H4 (cell line): ENCODE measurements at places on chromosomes 1 and 21. TPM values are rescaled to one million over a fixed set of nuclear protein-coding genes. Genes with fewer than 3 reads are reported as not detected.

- no peak for DNase-seq
Measured at GRCh38 chr1:46772571-46772970, 26.3 kb upstream of the CYP4B1 start.

DNA sequence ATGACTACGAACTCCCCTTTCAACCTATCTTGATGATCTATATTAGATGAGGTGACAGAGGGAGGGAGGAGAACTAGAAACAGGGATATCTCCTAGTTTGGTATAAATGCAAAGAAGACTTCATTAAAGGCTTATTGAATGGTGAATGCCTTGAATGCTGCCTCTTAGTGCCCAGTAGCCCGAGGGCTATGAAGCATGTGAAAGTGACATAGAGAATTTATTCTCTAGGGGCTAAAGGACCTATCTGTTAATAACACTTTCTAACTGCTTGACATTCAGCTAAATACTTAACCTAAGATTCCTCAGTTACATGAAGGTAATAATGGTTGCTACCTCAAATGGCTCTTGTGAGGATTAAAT, 764.1 kb downstream of the LTN1 start:
- DNase-seq: no peak

DNA sequence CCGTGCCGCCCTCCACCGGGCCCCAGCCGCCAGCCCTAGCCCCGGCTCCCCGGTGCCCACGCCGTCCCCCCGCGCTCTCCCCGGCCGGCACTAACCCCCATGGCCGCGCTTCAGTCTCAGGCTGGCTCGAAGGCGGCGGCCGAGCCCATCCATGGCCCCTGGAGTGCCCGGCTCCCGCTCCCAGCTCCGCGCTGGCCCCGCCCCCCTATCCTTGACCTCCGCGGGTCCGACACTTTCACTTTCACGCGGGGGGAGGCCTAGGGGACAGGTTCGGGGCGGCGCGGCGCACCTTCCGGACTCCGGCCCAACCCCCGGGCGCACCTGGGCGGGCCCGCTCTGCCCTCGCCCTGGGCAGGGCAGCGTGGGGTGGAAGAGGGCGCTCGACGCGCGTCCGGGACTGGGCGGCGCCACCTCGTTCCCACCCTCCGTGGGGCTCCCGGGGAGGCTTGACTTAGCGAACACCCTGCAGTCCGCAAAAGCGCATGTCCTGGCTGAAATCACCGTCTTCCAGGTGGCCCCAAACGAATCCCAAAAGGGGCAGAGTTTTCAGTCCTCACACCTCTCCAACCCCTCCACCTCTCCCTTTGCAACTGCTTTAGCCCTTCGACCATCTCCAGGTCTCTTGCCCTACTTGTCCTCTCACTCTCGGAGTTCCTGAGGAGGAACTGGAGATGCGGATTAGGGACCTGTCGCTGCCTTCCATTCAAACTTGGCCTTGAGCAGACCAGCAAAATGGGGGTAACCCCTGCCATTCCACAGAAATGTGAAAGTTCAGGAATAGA, 3.9 kb upstream of the DENND2D start:
- no peak for DNase-seq

DNA sequence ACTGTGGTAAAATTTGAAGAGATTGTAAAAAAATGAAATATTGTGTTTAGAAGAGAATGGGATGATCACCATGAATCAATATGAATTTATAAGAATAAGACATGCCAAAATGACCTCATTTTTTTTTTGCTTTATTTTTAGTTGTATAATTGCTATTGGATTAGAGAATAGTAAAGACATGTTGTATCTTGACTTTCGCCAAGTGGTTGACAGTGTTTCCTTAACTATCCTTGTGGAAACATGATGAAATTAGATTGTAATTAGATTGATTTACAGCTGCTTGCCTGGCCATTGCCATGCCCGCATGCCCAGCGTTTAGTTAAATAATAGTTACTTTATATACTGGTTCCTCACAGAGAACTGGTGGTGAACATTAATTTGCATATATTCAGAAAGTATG, 154.9 kb downstream of the MAGI3 start:
- DNase-seq: no peak

DNA sequence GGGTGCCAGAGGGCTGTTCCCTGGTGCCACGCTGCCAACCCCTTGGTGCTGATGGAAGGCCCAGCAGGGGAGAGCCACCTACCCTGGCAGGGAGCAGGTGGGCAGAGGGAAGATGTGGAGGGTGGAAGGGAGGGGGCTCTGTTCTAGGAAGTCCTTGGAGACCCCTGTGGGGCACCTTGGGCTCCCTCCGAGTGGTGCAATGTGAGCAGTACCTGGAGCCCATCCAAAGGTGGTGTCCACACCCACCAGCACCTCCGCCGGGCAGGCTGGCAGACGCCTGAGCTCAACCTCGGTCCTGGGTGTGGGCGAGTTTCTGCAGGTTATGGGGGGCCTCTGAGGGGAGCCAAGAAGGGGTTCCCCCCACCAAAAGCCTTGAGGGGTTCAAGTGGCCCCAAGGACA, 11.3 kb upstream of the DNMT3L start:
- DNase-seq: no peak

The CLCA4 gene
- not detected in 2 replicates for total RNA-seq

The RNU1-1 gene
- not detected in 2 replicates for total RNA-seq

The CLEC20A gene
- not detected in 2 replicates for total RNA-seq
